ENCODE measurements at places on chromosomes 7 and 10. TPM values are rescaled to one million over a fixed set of nuclear protein-coding genes. Genes with fewer than 3 reads are reported as not detected.

TAF6 gene
- 12.1 TPM for total RNA-seq

ITIH5 gene
- total RNA-seq: 19.9 TPM

DNA sequence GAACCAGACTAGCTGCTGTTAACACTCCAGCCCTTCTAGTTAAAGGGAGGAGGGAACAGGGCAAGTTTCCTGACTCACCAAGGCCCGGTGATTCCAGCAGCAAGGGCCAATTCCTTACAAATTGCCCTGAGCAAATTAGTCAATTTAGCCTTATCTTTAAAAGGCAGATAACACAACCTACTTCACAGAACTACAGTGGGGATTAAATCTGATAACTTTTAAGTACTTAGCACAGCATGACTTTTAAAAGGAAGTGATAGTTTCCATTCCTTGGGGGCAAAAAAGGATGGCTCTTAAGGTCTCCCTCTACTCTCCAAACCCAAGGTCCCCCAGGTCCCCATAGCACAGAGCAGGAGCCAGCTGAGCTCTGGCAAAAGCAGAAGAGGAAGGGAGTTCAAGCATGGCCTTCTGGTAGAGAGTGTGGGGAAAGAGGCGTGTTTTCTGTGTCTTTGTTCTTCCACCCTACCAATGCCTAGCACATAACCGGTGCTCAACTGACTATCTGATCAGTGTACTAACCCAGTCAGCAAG lies 4.0 kb downstream of the CDCA7L start:
- H3K27ac ChIP-seq: no peak overlapping the region
- H3K4me1 ChIP-seq: no peaks in the 10 kb centered on the region
- no peak overlapping the region for H3K4me3 ChIP-seq
- H3K27me3 ChIP-seq: no peaks in the 10 kb centered on the region
- DNase-seq: no peak

GRCh38 chr10:128221117-128221516 lies 94.9 kb upstream of the MKI67 start:
- H3K36me3 ChIP-seq: no peaks in the 10 kb centered on the region
- H3K4me1 ChIP-seq: no peaks in the 10 kb centered on the region
